Activated CD8-positive, alpha-beta T cell treated with anti-CD3 and anti-CD28 coated beads for 36 hours (primary cell): ENCODE measurements at places on chromosomes 12 and 14.

GRCh38 chr12:15962760-15963159 is 51.6 kb downstream of the DERA start:
- no peak for DNase-seq

DNA sequence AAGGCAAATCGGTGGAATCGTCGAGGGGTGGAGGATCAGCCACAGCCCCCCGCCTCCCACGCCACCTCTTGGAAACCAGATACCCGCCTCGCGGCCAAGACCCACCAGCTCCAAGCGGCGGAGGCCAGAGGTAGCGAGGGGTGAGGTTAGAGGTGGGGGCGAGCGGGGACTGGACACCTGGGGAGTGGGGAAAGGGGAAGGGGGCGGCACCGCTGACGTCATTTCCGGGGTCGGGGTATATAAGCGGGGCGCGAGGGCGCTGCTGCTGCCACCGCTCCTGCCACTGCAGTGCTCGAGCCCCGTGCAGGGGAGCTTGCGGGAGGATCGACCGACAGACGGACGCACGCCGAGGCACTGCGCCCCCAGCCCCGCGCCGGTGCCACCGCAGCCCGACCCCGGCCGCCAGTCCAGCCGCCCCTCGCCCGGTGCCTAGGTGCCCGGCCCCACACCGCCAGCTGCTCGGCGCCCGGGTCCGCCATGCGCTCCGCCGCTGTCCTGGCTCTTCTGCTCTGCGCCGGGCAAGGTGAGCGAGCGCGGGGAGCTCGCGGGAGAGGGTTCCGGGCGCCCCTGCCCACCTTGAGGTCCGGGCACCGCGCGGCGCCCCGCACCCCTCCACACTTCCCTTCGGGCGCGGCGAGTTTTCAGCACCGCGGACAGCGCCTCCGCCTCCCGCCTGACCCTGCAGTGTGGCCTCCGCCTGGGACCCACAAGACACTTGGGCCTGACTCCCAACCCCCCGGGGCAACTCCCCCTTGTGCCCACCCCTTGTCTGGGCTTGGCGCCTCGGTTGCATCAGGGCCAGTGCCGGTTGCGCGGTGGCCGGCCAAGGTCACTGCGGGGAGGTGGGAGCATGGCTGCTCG is at the start of gene CHGA:
CHGA (plus strand) TSS at position 268 of the 861 bp plus-strand sequence; CDS start at position 478, 210 bp downstream.
- peak; percentile 56 for DNase-seq

DNA sequence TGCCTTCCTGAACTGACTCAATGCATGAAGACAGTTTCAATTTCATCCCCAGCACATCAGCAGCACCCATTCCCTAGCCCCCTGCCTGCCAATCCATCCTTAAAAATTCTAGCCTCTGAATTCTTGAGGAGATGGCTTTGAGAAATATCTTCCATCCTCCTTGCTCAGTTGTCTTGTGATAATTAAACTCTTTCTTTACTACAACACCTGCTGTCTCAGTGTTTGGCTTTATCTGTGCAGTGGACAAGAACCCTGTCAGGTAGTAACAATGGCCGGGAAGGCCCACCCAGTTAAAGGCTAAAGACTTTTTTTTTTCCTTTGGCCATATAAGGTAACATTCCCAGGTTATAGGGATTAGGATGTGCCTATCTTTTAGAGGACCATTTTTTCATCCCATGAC is 114.4 kb upstream of the NAP1L1 start:
- DNase-seq, result no peak

DNA sequence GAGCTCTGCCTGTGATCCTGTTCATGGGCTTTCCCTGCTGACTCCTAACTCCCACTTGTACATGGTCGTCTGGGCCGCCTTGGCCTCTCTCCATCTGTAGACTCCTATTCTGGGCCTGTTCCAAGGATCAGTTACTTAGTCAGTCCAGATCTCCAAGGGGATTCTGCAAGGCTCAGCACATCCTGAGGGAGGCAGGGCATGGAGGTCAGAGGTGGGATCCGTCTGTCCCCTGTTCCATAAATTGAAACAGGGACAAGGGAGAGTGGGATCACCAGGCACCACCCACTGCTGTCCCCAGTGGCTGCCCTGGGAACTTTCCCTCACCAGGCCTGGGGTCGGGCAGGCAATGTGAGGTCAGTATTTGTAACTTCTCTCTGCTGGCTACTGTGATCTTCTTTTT is 43.5 kb downstream of the KCTD10 start:
- no peak for DNase-seq

DNA sequence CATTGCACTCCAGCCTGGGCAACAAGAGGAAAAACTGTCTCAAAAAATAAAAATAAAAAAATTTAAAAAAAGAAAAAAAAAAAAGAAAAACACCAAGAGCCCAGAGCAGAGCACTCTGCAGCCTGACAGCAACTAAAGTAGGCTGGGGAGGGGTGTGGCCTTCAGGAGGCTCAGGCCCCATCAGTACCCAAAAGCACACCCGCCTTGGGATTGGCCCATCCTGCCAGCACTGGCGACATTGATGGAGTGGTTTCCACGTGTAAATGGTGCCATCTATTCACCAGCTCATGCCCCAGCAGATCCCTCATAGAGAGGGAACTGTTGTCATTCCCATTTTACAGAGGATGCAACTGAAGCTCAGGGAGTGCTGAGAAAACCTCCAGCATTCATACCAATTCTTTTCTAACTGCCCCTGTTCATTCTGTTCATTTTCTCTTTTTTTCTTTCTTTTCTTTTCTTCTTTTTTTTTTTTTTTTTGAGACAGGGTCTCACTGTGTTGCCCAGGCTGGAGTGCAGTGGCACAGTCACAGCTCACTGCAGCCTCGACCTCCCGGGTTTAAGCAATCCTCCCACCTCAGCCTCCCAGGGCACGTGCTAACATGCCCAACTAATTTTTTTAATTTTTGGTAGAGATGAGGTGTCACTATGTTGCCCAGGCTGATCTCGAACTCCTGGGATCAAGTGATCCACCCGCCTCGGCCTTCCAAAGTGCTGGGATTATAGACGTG is 89.3 kb downstream of the IRF2BPL start:
- no peak for DNase-seq

GRCh38 chr12:67452119-67452805 is 183.1 kb downstream of the CAND1 start:
- peak; percentile 62 for DNase-seq

DNA sequence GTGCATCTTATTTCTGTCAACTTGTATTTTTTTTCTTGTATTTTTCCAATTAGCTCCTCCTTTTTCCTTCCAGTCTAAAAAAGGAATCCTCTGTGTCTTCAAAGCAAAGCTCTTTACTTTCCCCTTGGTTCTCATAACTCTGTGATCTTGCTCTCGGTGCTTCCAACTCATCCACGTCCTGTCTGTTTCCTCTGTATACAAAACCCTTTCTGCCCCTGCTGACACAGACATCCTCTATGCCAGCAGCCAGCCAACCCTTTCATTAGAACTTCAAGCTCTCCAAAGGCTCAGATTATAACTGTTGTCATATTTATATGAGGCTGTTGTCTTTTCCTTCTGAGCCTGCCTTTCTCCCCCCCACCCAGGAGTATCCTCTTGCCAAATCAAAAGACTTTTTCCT is 32.4 kb downstream of the OAS2 start:
- DNase-seq, result no peak

DNA sequence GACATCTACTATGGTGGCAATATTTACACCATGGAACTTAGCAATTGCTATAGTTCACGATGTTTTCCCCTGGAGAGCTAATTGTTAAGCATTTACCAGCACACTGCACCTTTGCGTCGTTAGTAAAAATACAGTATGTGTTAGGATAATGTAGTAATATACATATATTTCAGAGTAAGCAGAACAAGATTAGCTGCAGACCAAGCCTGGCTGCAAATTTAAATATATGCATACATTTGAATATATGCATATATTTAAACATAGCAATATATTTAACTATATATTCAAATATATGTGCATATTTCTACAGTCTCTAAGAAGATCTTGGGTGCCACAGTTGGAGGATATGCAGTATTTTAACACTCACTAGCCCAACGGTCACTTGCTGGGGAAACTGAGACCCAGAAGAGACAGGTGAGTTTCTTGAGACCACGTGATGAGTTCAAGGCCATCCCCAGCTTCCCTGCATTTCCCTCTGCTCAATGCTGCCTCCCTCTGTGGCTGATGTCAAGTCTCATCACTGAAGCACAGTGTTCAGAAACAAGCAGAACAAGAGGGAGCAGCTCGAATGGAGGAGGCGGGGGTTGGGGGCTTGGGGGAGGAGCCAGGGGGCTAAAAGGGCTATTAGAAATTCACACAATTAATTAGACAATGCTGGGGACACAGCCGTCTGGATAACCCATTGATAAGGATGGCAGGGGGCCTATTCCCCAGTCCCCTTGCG is 708.0 kb downstream of the MED13L start:
- no peak for DNase-seq

- DNase-seq, result no peak
These were observed 73.3 kb downstream of the PTHLH start for GRCh38 chr12:27899151-27899661.

GRCh38 chr14:33634631-33635030 is 316.2 kb downstream of the EGLN3 start:
- no peak for DNase-seq

DNA sequence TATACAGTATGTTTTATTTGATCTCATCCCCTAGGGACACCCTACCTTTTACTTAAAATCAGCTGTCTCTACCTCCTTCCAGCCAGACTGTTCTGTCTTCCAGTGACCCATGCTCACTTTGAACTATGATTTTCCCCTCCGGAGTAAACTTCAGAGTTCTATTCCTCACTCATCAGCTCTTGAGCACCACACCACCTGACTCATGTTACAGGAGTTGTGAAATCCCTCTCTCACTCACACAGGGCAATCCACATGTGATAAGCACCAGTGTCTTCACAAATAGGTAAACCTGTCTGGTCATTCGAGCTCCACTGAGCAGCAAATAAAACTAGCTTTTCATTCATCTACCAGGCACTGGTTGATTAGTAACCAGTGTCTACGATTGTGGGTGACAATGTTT is 177.3 kb upstream of the BMP4 start:
- no peak for DNase-seq

DNA sequence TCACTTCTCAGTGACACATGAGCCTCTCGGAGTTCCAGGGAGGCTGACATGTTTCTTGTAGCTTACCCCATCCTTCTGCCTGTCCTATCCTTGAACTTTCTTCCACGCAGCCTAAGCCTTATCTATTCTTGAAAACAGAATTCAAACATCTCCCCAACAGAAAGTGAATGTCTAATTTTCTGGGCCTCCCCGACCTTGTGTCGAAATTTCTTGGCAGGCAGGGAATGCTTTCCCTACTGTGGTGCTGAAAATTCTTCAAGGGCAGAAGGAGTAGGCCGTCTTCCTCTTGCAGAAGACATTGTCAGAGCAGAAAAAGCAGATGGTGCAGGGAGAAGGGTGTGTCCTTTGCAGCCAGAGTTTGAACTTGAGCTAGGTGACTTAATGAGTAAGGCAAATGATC is 63.0 kb upstream of the TCL1B start:
- DNase-seq, result no peak

DNA sequence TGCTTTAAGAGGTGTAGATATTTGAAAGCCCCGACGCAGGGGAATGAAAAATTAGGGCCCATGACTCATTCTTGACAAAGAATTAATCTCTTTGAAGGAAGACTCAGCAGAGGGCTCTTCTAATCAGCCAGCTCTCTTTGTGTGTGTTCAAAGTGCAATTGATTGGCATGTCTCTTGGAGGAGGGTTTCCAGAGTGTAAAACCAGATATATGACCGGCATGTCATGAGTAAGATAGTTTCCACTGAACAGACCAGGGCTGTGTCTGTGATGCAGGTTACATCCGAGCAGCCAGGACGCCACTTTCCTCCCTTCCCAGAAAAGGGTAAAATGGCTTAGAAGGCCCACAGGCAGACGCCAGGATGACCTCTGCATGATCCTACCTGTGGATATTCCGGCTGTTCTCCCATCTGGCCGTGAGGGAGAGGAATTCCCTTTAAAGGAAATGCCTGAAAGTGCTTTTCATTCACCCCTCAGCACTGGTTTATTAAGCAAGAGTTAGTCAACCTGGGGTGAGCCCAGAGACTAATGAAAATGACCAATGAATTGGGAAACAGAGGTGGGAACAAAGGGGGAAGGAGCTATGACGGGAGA is 7.2 kb upstream of the KRT75 start:
- DNase-seq, result no peak
